Fibroblast of skin of right quadriceps (primary cell): ENCODE measurements at places on chromosomes 1 and 21.

DNA sequence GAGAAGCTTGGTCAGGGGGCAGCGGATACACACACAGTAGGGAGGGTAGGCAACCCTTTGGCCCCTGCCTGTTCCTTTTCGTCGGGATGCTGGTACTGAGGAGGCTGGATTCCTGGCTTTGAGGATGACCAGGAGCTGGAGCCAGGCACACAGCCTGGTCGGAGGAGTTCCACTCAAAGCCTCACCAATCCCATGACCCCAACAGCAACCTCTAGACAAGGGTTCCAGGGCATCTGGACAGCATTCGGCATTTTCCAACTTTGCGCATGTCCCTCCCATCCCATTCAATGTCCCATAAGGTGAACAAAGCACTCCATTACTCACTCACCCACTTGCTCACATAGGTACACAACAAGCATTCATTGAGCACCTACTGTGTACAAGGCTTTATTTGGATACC, 42.6 kb upstream of the HMGB4 start:
- no peak for DNase-seq

DNA sequence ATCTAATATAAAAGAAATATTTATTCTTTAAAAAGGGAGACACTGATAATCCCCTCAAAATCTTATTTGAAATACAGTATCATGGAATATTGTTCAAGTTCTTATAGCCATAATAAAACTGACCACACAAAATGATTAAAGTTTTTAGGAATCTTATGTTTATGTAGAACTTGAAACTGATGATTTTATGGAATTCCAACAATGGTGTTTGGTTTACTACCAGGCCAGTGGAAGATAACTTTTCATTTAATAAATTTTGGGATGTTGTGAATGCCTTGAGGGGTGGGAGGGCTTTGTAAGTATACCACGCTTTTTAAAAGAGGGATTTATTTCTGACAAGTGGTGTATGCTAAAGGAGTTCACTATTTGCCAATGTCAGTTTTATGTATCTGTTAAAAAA, 87.7 kb downstream of the RAB3GAP2 start:
- DNase-seq: peak; percentile 3

GRCh38 chr1:194339471-194339870, 1153.1 kb upstream of the B3GALT2 start:
- DNase-seq: no peak

GRCh38 chr1:100266741-100267140, 725 bp downstream of the RTCA start:
- DNase-seq: no peak

GRCh38 chr1:58773406-58773840, 10.4 kb downstream of the JUN start:
- peak; percentile 67 for DNase-seq

DNA sequence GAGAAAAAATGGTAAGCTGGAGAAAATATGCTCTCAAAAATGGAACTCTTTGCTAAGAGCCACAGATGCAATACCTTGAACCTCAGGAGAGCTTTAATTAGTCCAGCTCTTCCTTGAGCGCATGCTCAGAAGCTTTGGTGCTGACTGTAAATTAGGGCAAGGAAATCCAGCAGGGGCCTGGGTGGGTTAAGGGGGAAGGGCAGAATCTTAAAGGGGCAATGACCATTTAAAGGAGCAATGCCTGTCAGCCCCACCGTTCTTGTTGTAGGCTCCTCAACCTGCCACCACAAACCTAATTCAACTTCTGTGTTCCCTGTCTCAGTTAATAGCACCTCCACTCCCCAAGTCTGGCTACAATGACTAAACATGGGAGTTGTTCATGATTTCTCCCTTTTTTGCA, 6.8 kb upstream of the SLC22A15 start:
- DNase-seq: peak; percentile 19

- DNase-seq: no peak
These were observed 50.5 kb upstream of the GADD45A start for GRCh38 chr1:67634396-67634935.

- no peak for DNase-seq
These were observed 84.4 kb downstream of the CATSPERE start for GRCh38 chr1:244545511-244545910.

- DNase-seq: peak; percentile 93
These were observed 24.0 kb downstream of the TEX35 start for GRCh38 chr1:178536844-178537371.

- DNase-seq: peak; percentile 83
These were observed 25.7 kb downstream of the RAB7B start for GRCh38 chr1:205977402-205978014.

DNA sequence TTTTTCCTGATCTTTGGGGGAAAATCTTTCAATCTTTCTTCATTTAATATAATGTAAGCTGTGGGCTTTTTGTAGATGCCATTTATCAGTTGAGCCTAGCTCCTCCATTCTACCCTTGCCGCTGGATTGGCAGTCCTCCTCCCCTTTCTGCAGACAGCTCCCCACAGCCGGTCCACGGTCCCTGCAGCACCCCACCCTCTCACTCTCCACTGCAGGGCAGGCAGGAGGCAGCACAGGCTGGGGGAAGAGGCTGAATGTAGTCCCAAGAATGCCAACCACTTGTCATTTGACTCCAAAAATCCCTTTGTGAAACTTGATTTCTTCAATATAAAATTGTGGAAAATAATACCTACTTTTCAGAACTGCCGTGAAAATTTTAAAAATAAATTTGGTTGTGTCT, 96.7 kb downstream of the SYT2 start:
- DNase-seq: no peak

DNA sequence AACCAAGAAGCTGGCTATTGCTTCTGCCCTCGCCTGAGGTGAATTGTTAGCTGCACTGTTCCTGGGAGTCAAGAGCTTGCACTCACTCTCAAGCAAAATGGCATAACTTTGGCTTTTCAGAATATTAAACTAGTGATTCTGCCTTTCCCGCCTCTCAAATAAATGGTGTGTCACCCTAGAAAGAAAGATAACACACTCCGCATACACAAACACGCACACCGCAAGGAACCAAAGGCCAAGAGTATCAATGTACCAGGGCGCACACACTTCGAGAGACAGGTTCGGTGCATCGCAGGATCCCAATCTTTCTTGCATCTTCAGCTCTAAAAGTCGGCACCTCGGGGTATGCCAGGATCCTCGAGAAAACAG, 470 bp upstream of the RTCA start:
- DNase-seq: peak; percentile 39

DNA sequence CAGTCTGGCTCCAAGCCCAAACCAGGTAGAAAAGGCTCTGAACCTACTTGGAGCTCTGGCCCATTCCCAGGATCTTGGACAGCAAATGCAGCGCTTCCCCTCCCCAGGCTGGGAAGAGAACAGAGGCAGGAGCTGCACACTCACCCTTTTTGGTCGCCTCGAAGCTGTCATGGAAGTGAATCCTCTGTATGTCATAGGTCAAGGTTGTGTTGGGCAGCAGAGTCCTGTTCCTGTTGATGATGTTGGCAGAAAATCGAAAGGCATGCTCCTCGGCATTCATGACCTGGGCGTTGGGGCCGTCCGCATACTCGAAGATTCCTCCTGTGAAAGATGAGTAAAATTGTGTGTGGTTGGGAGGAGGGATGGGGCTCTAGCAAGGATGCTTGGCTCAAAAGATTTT, 143.5 kb downstream of the GRIK3 start:
- DNase-seq: no peak

DNA sequence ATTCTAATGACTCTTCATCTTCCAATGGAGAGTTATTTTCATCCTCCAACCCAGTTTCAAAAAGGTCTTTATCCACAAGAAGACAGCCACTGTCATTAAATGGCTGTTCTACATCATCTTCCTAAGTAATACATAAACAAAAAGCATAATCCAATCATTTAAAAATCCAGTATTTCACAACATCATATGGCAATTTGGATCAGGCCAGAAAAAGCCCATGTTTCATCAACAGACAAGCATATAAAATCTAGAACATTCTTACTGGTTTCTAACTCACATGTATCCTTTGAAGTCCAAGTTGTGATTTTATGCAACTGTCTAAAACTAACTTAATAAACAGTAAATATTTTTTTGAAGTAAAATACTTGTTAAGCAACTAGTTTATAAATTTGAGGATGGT, 6.6 kb downstream of the CLSPN start:
- no peak for DNase-seq

- peak; percentile 70 for DNase-seq
These were observed 142.8 kb upstream of the DNAH14 start for GRCh38 chr1:224786533-224787250.

DNA sequence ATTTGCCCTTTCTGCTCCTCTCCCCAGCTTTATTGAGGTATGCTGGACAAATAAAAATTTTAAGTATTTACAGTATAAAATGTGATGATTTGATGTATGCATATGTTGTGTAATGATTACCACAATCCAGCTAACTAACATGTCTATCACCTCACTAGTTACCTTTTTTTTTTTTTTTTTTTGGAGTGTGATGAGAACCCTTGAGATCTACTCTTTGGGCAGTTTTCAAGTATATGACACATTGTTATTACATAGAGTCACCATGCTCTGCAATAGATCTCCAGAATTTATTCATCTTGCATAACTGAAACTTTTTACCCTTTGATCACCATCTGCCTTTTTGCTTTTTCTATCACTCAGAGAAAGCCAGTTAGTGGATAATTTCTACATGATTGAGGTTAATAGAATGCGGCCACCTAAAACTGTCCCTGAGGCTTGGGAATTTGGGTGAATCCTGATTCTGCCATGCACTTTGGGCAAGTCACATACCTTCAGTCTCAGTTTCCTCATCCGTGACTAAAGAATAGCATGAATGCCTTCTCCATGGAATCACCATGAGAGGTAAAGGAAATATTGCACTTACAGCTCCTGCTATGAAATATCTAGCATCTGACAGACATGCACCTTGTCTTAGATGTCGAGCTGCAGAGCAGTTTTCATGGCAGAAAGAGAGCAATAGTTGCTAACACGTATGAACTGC, 295.2 kb downstream of the DISC1 start:
- peak; percentile 58 for DNase-seq

GRCh38 chr1:3026581-3027391, 5.5 kb downstream of the ACTRT2 start:
- no peak for DNase-seq

- DNase-seq: peak; percentile 75
These were observed 615 bp downstream of the CLIC4 start for GRCh38 chr1:24745711-24746413.

GRCh38 chr21:41983229-41983628, 26.9 kb downstream of the ZBTB21 start:
- no peak for DNase-seq

- peak; percentile 32 for DNase-seq
These were observed 27.3 kb upstream of the COL6A1 start for GRCh38 chr21:45954261-45954660.

DNA sequence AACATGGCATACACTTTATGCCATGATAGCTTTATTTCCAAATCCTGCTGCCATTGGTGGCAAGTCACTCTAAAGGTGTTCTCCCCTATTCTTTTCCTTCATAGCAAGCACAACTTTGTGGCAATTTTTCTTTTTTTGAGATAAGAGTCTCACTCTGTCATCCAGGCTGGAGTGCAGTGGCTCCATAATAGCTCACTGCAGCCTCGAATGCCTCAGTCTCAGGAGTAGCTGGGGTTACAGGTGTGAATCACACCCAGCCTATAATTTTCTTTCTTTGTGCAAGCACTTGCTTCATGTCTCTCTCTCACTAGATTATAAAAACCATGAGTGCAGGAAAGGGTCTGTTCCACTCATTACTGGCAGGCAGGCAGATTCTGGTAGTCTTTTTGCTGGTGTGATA, 5.4 kb upstream of the KDM4A start:
- no peak for DNase-seq

DNA sequence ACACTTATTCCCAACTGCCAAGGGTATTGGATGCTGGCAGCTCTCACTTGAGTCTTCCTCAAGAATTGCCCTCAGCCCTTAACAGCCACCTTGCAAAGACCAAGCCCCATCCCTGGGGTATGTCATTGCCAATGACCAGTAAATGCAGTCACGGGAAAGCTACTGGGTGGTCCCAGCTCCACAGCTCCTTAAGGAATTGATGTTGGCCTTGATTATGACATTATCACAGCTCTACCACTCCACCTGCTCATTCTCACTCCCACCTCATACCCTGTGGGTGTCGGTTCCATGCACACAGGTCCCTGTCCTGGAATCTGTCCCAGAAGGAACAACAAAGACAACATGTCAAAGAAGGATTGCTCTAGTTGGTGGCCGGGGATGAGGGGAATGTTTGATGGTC, 60.5 kb upstream of the GJB5 start:
- DNase-seq: no peak

DNA sequence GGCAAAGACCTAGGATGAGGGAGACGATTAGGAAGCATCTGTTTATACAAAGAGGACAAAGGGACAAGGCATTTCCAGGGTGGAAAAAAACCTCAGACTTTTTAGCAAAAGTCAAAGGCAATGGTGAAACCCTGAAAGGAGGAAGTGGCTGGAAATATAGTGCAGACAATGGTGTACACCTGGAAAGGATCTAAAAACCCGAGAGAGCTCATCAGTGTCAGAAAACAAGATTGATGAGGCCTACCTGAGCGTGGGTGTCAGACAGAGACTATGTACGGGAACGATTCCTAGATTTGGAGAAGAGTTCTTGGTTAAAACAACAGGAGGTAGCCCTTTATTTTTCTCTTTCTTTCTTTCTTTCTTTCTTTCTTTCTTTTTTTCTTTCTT, 68.8 kb upstream of the HUNK start:
- DNase-seq: no peak

DNA sequence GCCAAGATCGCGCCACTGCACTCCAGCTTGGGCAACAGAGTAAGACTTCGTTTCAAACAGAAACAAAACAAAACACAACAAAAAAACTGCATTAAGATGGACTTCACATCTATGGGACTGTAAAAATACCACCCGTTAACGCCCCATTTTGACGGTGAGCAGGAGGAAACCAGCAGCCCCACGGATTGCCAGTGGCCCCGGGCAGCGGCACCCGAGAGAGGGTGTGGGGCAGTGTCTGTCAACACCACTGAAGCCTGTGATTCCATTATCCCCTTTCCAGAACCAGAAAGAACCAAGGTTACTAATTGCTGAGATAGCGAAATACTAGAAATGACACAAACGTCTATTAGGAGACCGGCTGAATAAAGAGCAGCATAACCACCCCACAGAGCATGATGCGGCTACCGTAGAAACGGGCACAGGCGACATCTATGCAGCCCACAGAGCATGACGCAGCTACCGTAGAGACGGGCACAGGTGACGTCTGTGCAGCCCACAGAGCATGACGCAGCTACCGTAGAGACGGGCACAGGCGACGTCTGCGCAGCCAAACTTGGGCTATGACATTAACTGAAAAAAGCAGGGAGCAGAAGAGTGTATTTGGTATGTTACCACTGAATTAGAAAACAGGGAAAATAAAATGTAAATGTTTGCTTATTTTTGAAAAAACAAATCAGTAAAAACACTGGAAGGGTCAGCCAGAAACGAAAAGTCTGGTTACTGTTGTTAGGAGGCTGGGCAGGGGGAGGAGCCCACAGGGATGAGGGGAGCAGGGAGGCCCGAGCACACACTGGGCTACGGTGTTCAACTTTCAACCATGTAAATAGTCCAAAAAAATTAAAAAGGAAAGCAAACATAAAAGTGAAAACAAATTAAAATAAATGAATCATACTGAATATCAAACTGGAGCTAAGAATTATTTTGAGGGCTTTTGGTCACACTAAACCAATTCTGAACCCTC, 96.5 kb downstream of the NPHP4 start:
- DNase-seq: no peak
